ENCODE measurements at places on chromosomes 2 and 18. TPM values are rescaled to one million over a fixed set of nuclear protein-coding genes. Genes with fewer than 3 reads are reported as not detected.

The RNF103 gene
- total RNA-seq = 21.2 TPM

The NEU4 gene
- total RNA-seq = 0.19 TPM

The ACVR1C gene
- 27.9 TPM for total RNA-seq

The CERKL gene
- total RNA-seq = 2.9 TPM

The GREB1 gene
- total RNA-seq = 7.5 TPM

The ACOXL gene
- 1.4 TPM for total RNA-seq

The C2orf15 gene
- 5.6 TPM for total RNA-seq

The MAL gene
- total RNA-seq = 205 TPM

The C2orf78 gene
- total RNA-seq = not detected

The ATP6V1B1 gene
- 8.6 TPM for total RNA-seq

The C2orf81 gene
- total RNA-seq = 10.4 TPM

The TMEM37 gene
- 16.4 TPM for total RNA-seq
